ENCODE measurements at places on chromosomes 12 and 14. TPM values are rescaled to one million over a fixed set of nuclear protein-coding genes. Genes with fewer than 3 reads are reported as not detected.

DNA sequence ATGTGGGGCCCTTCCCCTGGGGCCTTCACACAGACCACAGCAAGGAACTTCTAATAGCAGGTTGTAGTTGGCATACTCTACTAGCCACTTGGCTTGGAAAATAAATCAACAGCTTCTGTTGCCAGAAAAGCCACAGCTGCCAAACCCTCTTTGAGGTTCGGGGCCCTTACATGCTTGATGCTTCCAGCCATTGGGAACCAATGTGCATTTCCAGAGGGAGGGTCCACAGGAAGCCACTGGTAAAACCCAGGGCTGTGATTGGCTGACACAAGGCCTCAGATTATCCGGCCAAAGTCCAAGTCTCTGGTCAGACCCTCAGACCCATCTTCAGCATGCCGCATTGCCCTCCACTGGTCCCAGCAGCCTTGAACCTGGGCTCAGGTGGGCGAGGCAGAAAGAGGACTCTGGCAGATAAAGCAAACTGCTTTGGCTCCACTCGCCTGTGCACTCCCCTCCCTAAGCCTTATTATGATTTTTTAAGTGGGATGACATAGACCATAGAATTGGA, 214.4 kb downstream of the BCL11B start:
- no peak for DNase-seq
- H3K27me3 ChIP-seq: no peaks in the 10 kb centered on the region
- no peak overlapping the region for H3K27ac ChIP-seq
- no peaks in the 10 kb centered on the region for H3K4me1 ChIP-seq

- no peak overlapping the region for H3K27ac ChIP-seq
- H3K4me1 ChIP-seq: no peaks in the 10 kb centered on the region
- no peak overlapping the region for H3K4me3 ChIP-seq
- no peak for DNase-seq
- no peaks in the 10 kb centered on the region for H3K27me3 ChIP-seq
- no peaks in the 10 kb centered on the region for H3K36me3 ChIP-seq
Measured at GRCh38 chr14:25298238-25298637, 248.3 kb upstream of the STXBP6 start.

GRCh38 chr12:47352067-47352466, 272.3 kb upstream of the AMIGO2 start:
- H3K27ac ChIP-seq: no peak overlapping the region
- H3K36me3 ChIP-seq: no peaks in the 10 kb centered on the region
- no peaks in the 10 kb centered on the region for H3K27me3 ChIP-seq
- no peak overlapping the region for H3K4me3 ChIP-seq
- no peak for DNase-seq

DNA sequence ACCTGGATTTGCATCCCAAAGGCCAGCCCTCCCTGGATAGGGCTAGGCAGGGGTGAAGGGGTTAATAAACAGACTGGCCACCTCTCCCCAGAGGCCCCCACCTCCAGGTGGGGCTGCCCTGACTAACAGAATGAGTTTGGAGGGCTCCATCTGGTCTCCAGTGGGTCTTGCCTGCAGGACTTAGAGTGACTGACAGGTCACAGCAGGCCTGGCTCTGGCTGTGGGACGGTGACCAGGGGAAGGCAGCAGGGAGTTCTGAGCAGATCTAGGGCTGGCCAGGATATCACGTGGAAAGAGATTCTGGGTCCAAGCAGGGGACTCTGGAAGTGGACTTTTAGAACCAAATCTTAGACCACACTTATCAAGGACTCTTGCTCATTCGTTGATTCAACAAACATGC, 40.9 kb upstream of the LHX5 start:
- H3K4me3 ChIP-seq: no peak overlapping the region
- H3K27me3 ChIP-seq: no peaks in the 10 kb centered on the region
- H3K27ac ChIP-seq: no peak overlapping the region
- no peaks in the 10 kb centered on the region for H3K36me3 ChIP-seq
- no peaks in the 10 kb centered on the region for H3K4me1 ChIP-seq

DNA sequence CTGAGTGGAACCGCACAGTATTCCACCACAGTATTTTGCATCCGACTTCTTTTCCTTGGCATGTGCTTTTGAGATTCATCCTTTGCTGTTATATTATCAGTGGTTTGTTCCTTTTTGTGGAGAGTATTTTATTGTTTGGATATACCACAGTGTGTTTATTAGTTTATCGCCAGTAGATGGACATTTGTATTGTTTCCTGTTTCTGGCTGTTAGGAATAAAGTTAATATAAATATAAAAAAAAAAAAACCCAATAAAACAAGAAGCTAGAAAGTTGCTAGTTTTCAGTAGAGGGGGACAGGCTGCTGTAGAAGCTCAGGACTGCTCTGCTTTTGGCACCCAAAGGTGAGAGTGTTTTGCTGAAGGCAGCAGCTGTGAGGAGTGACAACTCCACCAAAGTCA, 62.0 kb upstream of the EEA1 start:
- H3K27me3 ChIP-seq: no peaks in the 10 kb centered on the region
- peaks cover 11% of the 10 kb centered on the region for H3K4me1 ChIP-seq
- no peak for DNase-seq
- H3K36me3 ChIP-seq: no peaks in the 10 kb centered on the region
- H3K4me3 ChIP-seq: no peak overlapping the region

- H3K27me3 ChIP-seq: no peaks in the 10 kb centered on the region
- no peak overlapping the region for H3K4me3 ChIP-seq
- H3K4me1 ChIP-seq: peaks cover 15% of the 10 kb centered on the region
- peak; percentile 96 for DNase-seq
- no peaks in the 10 kb centered on the region for H3K36me3 ChIP-seq
Measured at GRCh38 chr14:92540472-92541048, 27.0 kb downstream of the RIN3 start.

GRCh38 chr12:100266585-100266834, 369 bp downstream of the DEPDC4 start:
- H3K4me1 ChIP-seq: peaks cover 3% of the 10 kb centered on the region
- H3K27ac ChIP-seq: peak overlapping the region; percentile 93
- H3K36me3 ChIP-seq: no peaks in the 10 kb centered on the region

DNA sequence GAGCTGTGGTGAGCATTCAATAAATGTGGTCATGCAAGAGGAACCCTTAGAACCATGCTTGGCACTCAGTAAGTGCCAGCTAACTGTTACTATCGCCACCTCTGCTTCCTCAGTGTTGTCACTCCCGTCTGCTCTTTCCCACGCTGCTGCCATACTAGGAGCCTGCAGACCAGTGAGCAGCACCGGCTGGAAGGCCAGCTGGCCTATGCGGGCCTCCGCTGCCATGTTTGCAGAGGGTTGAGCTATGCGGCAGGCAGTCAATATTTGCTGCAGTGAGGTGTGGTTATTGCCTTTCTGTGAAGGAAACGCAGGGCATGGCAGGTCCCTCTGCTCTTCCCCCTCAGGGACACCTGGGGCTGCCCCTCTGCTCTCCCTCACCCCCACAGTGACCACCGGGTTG, 13.0 kb downstream of the KMT5A start:
- H3K36me3 ChIP-seq: no peaks in the 10 kb centered on the region
- H3K4me3 ChIP-seq: no peak overlapping the region
- H3K27ac ChIP-seq: peak overlapping the region; percentile 29
- H3K4me1 ChIP-seq: peaks cover 12% of the 10 kb centered on the region
- no peak for DNase-seq

GRCh38 chr12:127809275-127809674, 457.7 kb upstream of the TMEM132C start:
- no peaks in the 10 kb centered on the region for H3K27me3 ChIP-seq
- no peaks in the 10 kb centered on the region for H3K36me3 ChIP-seq
- H3K4me3 ChIP-seq: no peak overlapping the region
- no peak overlapping the region for H3K27ac ChIP-seq
- DNase-seq: no peak
- H3K4me1 ChIP-seq: no peaks in the 10 kb centered on the region

DNA sequence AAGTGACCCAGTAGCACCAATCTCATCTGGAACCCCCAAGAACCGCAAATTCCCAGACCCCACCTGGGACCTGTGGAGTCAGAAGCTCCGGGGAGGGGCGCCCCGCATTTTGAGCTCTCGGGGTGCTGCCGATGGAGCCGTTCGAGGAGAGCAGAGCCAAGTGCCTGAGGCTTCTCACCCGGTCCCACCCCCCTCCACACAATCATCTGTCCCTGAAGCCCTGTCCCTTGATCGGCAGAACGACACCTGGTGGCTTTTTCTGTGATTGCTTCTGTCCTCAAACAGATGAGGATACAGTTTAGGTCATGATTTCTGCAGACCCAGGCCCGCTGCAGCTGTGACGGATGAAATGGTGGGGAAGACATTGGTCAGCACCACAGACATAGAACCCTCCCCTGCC, 74.7 kb downstream of the NOC4L start:
- H3K4me1 ChIP-seq: no peaks in the 10 kb centered on the region
- no peak for DNase-seq
- no peaks in the 10 kb centered on the region for H3K27me3 ChIP-seq
- H3K36me3 ChIP-seq: no peaks in the 10 kb centered on the region

- H3K27me3 ChIP-seq: no peaks in the 10 kb centered on the region
- H3K4me3 ChIP-seq: no peak overlapping the region
- H3K36me3 ChIP-seq: no peaks in the 10 kb centered on the region
Measured at GRCh38 chr12:101671833-101672232, 25.6 kb upstream of the CHPT1 start.

- DNase-seq: no peak
- H3K36me3 ChIP-seq: no peaks in the 10 kb centered on the region
Measured at GRCh38 chr12:102816816-102817434, 100.1 kb downstream of the PAH start.

DNA sequence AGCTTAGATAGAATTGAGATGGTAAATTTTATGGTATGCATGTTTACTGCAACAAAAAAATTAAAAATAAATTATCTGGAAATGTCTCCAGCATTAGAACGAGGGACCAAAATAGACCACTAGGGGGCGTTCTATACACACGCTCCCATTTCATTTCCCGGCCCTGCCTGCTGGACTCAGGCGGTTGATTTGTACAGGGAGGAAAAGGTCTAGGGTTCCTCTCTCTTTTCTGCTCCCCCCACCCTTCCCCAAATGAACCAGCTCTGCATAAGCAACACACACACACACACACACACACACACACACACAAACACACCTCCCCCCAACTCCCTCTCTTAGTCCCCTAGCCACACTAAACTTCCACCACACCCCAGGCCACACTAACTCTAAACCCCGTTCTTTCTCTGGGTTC, 7.8 kb upstream of the DTX1 start:
- no peak overlapping the region for H3K4me3 ChIP-seq
- DNase-seq: peak; percentile 17

- no peaks in the 10 kb centered on the region for H3K36me3 ChIP-seq
- H3K27me3 ChIP-seq: no peaks in the 10 kb centered on the region
- no peak overlapping the region for H3K4me3 ChIP-seq
- peaks cover 10% of the 10 kb centered on the region for H3K4me1 ChIP-seq
Measured at GRCh38 chr12:19457561-19457960, 18.3 kb downstream of the AEBP2 start.

DNA sequence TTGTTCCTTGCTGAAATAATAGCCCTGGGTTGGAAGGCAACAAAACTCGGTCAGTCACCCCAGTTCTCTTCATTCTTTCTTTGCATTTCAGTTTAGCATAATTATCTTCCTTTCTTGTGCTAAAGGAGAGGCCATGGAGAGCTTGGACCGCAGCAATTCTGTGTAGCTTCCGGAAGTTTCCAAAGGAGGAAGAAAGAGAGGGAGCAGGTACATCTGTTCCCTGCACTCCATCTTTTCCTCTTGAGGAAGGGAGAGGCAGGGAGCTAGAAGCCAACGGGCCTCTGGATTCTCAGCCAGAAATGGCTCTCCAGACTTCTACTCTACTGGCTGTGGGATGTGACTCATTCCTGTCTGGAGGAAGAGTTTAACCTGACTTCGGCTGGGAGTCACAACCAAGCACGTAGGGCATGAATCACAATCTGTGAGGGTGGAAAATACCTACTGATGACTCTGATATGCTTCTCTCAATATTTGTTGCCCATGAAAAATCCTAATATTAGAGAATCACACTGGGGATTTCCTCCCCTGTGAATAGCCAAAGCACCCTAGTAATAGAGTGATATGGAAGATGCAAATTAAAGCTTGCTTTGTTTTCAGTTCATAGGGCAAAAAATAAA, 17.0 kb downstream of the ANO6 start:
- H3K27me3 ChIP-seq: no peaks in the 10 kb centered on the region
- peaks cover 16% of the 10 kb centered on the region for H3K4me1 ChIP-seq
- peak overlapping the region; percentile 70 for H3K27ac ChIP-seq
- H3K36me3 ChIP-seq: no peaks in the 10 kb centered on the region

DNA sequence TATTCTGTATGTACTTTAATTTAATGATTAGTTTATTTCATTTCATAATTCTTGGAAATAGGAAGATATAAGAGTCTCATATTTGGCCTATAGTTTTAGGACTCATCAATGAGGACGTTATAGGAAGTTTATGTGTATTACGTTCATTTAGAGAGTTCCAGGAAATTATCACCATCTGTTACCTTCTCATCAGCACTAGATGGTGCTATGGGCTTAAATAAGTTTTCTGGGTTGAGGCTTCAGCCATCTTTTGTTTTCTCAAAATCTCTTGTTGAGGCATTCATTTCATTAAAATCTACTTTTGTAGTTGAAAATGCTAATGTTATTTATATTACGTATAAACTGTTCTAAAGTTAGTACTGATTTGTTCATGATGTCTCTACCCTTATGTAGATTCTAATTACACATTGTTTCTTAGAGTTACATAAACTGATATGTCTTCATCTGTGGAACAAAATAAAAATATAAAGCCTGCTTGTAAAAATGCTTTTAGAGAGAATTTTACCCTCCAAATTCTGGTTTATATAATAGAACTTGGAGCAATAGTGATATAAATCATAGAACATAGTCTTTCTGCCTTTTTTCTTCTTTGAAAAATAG, 89.2 kb downstream of the CFAP54 start:
- no peaks in the 10 kb centered on the region for H3K4me1 ChIP-seq
- no peak overlapping the region for H3K4me3 ChIP-seq
- H3K27me3 ChIP-seq: no peaks in the 10 kb centered on the region

DNA sequence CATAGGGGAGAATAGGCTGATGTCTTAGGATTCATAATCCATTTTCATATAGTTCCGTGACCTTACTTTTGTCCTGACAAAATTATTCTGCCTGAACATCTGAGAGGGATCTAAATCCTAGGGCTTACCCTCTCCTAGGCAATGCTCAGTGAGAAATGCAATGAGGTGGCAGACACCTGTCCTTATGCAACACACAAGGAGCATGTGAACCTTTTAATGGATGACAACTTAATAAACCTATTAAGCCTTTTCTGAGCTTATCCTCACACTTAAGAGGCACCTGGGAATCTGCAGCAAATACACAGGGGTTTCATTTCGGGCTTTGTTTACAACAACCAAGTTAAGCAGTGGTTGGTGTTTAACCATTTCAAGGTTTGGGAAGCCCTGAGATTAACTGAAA, 24.6 kb downstream of the SINHCAF start:
- no peak overlapping the region for H3K27ac ChIP-seq
- no peaks in the 10 kb centered on the region for H3K4me1 ChIP-seq
- H3K36me3 ChIP-seq: no peaks in the 10 kb centered on the region

The KSR2 gene
- not detected for total RNA-seq

The SMIM41 gene
- total RNA-seq: 2.8 TPM

The CARMIL3 gene
- not detected for total RNA-seq

The NUP37 gene
- 16.3 TPM for total RNA-seq

The SLC38A2 gene
- 354 TPM for total RNA-seq

The PLA2G1B gene
- total RNA-seq: 1.8 TPM

All from ovary (tissue), 10 donors.